ENCODE measurements at places on chromosomes 13 and 19.

GRCh38 chr13:43315522-43315921 is 292.1 kb downstream of the DNAJC15 start:
- DNase-seq: no peak

DNA sequence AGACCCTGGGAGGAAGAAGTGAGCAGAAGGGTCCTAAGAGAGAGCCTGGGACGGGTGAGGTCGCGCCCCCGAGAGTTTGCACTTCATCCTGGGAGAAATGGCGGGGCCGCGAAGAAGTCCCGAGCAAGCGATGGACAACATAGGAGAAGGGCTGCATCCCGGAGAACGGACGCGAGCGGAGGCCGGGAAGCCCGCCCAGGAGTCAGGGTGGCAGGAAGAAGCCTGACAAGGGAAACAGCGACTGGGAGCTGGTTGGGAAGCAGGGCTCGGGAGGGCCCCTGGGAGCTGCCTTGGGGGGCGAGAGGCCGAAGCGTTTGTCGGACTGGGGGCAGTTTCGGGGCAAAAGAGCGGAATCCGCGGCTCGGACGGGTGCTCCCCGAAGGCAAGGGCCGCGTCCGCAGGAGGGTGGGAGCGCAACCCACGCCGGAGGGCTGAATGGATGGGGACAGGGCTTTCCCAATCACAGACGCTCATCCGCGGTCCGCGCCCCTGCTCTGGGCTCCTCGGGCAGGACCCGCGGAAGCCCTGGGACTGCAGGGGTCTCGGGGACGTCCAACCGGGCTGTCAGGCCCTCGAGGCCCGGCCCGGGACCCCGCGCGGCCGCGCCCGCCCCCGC is 469 bp downstream of the ABHD17A start:
- no peak for DNase-seq

GRCh38 chr19:1975162-1975480 is 34.1 kb downstream of the CSNK1G2 start:
- DNase-seq: no peak

DNA sequence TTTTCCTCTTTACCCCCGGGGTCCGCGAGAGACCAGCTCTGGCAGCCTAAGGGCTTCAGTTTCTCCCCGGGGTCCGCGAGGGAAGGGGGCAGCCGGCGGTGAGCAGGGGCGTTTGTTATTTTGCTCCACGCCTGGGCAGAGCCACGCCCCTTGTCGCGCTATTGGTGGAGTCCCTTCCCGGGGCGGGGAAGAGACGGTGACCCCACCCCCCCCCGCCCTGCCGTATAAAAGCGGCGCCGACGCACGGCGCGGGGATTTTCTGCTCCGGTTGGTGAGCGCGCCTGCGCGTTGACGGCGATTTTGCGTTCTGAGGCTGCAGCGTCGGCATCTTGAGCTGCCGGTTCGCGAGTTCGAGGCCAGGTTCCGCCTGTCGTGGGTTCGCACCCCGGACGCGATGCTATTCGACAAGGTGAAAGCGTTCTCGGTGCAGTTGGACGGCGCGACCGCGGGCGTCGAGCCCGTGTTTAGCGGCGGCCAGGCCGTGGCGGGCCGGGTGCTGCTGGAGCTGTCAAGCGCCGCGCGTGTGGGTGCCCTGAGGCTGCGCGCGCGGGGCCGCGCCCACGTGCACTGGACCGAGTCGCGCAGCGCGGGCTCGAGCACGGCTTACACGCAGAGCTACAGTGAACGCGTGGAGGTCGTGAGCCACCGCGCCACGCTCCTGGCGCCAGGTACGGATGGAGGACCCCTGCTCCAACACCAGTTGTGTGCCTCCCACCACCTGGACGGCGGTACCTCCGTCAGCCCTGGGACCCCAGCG is at the start of gene ARRDC2:
ARRDC2 (plus strand) TSS at position 254 of the 757 bp plus-strand sequence; CDS start at position 395, 141 bp downstream.
- peak; percentile 77 for DNase-seq

GRCh38 chr13:20258208-20258962 is 26.3 kb upstream of the GJB6 start:
- no peak for DNase-seq

GRCh38 chr19:56838024-56838908 is 2.3 kb downstream of the PEG3 start:
- no peak for DNase-seq

DNA sequence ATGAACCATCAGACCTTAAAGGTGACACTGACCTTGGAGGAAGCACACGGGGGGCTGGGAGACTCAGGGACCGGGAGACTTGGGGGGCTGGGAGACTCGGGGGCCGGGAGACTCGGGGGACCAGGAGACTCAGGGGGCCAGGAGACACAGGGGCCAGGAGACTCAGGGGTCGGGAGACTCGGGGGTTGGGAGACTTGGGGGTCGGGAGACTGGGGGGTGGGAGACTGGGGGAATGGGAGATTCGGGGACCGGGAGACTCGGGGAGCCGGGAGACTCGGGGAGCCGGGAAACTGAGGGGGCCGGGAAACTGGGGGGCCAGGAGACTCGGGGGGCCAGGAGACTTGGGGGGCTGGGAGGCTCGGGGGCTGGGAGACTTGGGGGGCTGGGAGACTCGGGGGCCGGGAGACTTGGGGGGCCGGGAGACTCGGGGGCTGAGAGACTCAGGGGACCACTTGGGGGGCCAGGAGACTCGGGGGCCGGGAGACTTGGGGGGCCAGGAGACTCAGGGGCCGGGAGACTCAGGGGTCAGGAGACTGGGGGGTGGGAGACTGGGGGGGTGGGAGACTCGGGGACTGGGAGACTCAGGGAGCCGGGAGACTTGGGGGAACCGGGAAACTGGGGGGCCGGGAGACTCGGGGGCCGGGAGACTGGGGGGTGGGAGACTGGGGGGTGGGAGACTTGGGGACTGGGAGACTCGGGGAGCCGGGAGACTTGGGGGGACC is 62.9 kb downstream of the RASA3 start:
- no peak for DNase-seq

GRCh38 chr19:55315956-55316525 is 9.1 kb downstream of the TMEM150B start:
- DNase-seq: no peak

DNA sequence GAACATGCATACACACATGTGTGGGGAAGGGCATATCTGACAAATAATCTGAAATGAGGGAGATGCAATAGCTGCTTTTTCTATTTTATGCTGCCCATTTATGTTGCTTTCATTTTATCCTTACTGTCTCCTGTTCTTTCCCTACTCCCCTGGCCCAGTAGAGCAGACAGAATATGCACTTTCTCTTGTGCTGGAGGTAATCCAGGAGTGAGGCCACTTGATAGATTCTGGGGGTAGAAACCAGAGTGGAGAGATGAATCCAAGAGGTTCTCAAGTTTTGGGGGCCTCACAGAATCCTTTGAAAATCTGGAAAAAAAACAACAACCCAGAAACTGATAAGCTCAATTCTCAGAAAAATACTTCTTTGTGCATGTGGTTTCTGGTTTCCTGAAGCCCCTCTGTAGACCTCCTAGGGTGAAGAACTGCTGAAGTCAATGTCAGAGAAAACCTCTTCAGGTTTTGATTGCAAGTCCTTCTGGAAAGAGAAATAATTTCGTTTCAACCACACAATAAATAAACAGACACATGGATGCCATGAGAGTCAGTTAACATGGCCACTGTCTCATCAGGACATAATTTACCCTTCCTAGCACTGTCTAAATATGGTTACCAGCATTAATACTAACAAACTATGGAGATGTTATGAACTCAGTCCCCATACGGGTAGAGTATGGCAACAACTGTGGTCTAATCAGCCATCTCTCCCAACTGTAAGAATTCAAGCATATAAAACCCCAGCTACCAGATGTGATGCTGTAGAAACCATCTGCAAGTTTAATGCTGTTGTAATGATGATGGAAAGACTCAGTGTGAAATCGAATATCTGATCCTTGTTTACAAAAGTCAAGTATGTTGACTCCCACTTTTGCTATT is 355.6 kb downstream of the SLC7A1 start:
- DNase-seq: no peak

- no peak for DNase-seq
Observed at GRCh38 chr19:30896554-30896953, 452.7 kb downstream of the TSHZ3 start.

DNA sequence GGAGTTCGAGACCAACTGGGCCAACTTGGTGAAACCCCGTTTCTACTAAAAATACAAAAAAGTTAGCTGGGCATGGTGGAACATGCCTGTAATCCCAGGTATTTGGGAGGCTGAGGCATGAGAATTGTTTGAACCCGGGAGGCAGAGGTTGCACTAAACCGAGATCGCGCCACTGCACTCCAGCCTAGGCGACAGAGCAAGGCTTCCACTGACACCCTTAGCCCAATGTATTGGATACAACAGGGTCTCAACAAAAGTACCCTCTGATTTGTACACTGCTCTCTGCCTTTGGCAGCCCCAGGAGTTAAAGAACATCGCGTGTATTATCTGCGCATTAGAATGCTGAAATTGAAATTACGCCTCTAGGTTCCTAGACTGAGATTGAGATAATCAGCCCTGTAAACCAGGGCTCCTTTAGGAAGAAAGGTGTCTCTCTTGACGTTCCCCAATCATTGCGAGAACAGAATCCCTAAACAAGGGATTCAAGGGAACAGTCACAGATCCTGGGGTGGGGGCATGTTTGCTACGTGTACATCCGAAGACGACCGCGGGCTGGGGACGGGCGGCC is 21.9 kb downstream of the IPO5 start:
- peak; percentile 7 for DNase-seq

GRCh38 chr13:29587645-29588044 is 7.8 kb downstream of the SLC7A1 start:
- DNase-seq: no peak

DNA sequence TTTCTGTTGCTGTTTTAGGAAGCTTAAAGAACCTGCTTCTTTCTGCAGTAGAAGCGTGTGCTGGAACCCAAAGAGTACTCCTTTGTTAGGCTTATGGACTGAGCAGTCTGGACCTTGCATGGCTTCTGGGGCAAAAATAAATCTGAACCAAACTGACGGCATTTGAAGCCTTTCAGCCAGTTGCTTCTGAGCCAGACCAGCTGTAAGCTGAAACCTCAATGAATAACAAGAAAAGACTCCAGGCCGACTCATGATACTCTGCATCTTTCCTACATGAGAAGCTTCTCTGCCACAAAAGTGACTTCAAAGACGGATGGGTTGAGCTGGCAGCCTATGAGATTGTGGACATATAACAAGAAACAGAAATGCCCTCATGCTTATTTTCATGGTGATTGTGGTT is 103.1 kb downstream of the TNFRSF19 start:
- DNase-seq: peak; percentile 89

- peak; percentile 67 for DNase-seq
Observed at GRCh38 chr13:65966991-65967451, 1263.1 kb downstream of the PCDH9 start.

All from HFFc6 (cell line).